ENCODE measurements at places on chromosomes 13 and 19.

GRCh38 chr19:49758292-49758691, 4.8 kb downstream of the TSKS start:
- DNase-seq: no peak

GRCh38 chr13:33051632-33052031, 35.4 kb downstream of the KL start:
- DNase-seq: no peak

DNA sequence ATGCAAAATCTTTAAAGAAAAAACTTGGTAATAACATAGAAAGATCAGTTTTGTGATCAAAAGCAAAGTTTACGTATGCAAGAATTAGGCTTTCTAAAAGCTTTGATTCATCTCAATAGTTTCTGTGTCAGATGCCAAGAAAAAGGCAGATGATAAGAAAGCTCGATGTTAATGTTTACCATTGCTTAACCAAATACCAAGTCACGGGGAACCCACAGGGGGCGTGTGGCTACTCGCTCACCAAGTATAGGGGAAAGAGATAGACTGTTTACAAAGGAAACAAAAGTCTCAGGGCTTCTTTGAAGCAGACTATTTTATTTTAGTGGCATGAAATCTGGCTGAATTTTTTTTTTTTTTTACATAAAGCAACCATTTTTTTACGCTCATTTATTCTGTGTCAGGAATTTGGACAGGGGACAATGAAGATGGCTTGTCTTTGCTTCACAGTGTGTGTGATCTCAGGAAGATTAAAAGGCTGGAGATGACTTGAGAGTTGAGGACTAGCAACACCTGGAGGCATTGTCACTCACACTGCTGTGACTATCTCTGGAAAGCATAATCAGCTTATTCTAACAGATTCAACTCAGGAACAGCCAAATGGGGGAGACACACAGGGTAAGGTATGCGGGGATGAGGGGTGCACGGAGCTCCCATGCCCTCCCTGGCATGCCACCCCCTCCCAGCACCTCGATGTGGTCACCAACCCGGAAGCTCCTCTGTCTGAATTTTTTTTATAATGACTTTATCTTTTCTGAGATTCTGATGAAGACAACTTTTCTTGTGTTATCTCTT, 24.9 kb downstream of the RCBTB1 start:
- DNase-seq: no peak

DNA sequence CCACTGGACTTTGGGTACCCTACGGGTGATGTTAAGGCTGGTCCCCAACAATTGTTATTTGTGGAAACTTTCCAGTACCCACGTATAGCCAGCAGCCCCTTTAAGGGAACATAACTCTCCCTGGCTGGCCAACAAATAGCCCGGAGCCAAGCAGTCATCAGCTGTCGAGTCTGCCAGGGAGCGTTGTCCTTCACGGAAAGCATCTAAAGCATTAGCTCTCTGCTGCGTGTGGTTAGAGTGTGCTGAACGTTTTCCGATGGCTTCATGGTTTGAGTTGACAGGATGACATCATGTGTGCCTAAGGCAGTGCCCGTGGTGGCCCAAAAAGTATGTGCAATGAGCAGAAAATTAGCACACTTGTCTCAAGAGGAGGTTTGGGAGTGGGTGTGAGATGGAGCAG, 3.3 kb upstream of the ZNF556 start:
- DNase-seq: no peak

GRCh38 chr19:9936326-9937000, at the start of gene OLFM2:
TSS of gene OLFM2 (minus strand) at chr19:9936515. CDS start at chr19:9936366, 149 bp downstream.
- DNase-seq: no peak

- no peak for DNase-seq
Measured at GRCh38 chr13:85377783-85378182, 421.4 kb downstream of the SLITRK6 start.

Measured in GM12891 (cell line).